ENCODE measurements at places on chromosomes 5 and 9.

GRCh38 chr9:135907006-135907430 is 328 bp downstream of the CAMSAP1 start:
- no peak for DNase-seq

DNA sequence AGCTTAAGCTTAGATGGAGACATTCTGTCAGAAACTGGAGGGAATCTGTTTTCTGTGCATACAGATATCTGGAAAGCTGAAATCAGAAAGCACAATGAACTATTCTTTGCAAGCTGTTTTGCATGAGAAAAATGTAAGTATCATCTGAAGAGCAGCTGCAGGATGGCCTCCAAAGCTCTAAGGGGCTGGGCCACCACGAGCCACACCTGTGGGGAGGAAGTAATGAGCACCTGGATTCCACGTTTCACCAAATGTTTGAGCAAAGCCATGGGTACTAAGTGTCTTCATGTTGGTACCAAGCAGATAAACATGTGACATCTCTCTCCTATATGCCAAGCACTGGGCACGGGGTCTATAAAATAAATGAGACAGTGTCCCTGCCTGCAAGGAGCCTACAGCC is 199.3 kb downstream of the TTLL11 start:
- DNase-seq, result no peak

- no peak for DNase-seq
Measured at GRCh38 chr9:88536951-88537760, 2.2 kb downstream of the NXNL2 start.

- peak; percentile 30 for DNase-seq
Measured at GRCh38 chr9:96618209-96619123, 1.2 kb downstream of the CDC14B start.

DNA sequence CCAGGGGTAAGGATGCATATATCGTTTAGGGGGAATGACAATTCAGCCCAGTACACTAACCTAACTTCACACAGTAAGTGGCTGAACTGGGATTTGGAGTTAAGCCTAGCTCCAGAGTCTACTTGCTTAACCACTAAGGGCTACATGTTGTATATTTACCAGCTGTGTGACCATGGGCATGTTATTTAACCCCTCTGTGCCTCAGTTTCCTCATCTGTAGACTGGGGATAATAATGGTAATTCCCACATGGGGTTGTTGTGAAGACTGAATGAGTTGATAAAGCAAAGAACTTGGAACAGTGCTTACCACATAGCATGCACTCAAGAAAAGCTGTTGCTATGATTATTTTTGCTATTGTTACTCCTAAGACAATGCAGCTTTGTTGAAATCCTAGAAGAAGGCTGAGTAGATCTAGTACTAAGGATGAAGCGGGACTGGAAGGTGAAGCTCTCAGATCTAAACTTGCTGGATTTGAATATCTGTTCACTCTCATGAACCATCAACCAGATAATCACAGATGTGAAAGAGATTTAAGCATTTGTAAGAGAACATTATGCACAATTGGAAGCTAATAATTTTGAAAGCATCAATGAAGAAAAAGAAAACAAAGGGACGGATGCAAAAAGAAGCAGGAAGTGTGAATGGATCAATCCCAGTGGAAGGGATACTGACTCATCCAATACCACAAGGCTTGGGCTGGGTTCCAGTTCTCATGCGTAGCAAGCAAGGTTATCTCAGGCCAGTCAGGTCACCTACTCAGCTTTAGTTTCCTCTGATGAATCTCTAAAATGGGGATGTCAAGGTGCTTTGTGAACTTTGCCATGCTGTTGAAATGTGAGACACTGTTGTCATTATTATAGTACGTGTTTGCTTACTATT is 78.5 kb upstream of the TBC1D2 start:
- no peak for DNase-seq

DNA sequence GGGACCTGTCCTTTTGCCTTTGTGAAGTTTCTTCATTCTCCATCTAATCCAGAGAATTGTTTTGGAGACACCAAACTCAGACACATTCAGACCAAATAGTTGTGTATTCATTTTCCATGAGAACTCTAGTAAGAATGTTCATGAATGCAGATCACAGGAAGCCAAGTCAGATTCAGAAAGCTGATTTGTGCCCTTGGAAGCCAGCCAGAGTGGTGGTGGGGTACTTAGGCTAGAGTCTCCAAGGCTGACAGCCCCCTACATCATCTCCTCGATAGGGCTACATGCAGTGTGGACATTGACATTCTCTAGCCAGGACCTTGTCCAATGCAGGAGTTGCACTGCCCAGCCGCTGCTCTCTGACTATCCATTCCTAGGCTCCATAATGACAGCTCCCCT is 137.6 kb downstream of the UGCG start:
- no peak for DNase-seq

DNA sequence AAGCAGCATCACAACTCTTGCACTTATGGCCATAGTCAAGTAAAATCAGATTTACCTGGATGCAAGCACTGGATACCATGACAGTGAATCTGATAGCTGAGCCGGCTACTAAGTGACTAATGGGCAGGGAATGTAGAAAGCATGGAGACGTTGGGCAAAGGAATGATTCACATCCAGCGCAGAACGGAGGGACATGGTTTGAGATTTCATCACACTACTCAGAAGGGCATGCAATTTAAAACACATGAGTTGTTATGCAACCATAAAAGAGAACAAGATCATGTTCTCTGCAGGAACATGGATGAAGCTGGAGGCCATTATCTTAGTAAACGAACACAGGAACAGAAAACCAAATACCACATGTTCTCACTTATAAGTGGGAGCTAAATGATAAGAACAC is 169.1 kb upstream of the PIK3R1 start:
- no peak for DNase-seq

DNA sequence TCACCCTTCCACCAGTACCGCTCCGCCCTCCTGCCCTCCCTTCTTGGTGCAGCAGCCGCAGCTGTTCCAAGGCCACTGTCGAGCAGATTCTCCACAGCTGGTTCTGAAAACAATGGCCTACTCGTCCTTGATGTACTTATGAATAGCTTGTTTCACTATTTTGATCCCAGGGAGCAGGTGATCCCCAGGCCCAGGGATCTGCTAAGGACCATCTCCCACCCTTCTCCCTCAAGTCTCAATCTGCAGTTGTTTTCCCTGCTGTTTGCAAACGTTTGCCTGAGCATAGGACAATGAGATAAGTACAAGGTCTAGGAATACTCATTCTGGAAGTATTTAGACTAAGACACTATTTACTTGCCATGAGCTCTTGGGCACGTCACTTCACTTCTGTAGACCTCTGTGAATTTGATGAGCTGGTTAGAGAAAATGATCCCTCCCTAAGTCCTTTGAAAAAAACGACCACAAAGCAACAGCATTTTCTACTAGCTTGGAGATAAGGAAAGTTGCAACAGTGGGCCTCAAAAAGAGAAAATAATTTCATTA is 1.8 kb downstream of the LURAP1L start:
- no peak for DNase-seq

DNA sequence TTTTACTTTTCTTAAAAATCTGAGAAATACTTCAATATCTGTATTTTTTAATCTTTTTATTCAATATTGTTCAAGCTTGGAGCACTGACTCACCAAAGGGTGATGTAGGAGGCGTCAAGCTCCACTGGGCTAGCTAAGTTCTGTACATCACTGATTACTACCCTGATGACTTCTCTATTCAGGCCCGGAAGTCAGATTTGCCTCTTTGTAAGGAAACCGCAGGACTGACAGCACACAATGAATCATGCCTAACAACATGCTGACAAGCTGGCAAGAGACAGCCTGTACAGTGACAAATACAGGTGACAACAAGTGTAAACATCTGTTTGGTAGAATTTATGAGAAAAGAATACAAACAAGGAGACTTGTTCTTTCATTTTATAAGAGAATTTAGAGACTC is 627.9 kb upstream of the RORB start:
- DNase-seq, result peak; percentile 71

DNA sequence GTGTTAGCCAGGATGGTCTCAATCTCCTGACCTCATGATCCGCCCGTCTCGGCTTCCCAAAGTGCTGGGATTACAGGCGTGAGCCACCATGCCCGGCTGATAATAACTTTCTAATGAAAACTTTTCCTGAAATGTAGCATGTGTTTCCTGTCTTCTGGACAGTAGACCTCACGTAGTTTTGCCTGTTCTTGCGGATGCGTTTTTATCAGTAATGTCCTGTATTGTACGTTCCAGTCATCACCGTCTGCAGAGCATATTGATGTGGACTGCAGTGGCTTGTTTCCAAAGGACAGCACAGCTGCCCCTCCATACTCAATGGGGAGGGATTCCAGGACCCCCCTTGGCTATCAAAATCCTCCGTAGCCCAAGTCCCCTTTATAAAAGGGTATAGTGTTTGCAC is 12.8 kb downstream of the EXOC3 start:
- no peak for DNase-seq

- no peak for DNase-seq
Measured at GRCh38 chr9:3762076-3762475, 236.3 kb upstream of the RFX3 start.

DNA sequence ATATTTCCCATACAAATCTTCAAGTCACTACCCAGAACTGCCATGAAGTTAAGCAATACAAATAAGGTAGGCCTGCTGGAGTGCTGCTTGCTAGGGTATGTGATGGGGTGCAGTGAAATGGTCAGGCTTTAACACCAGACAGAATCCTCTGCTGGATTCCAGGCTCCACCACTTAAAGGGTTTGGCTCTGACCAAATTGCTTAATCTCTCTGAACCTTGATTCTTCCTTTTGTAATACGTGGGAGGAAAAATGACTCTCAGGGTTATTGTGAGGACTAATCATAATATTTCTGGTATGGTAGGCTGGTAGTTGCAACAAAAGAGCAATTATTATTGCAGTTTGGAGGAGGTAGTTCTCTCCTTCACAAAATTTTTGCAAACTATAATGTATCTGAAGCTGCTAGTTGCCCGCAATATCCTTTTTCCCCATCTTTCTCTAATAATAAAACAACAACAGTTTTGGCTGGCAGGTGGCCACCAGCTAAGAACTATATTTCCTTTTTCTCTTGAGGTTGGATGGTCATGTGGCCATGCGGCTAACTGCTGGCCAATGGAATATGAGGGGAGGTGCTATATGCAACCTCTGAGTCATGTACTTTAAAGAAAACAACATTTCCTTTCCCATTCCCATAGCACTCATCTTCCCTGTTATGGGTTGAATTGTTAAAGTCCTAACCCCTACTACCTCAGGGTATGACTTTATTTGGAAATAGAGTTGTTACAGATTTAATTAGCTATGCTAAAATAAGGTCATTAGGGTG is 44.1 kb downstream of the CCL28 start:
- no peak for DNase-seq

- no peak for DNase-seq
Measured at GRCh38 chr5:20972419-20972925, 984.5 kb upstream of the CDH18 start.

DNA sequence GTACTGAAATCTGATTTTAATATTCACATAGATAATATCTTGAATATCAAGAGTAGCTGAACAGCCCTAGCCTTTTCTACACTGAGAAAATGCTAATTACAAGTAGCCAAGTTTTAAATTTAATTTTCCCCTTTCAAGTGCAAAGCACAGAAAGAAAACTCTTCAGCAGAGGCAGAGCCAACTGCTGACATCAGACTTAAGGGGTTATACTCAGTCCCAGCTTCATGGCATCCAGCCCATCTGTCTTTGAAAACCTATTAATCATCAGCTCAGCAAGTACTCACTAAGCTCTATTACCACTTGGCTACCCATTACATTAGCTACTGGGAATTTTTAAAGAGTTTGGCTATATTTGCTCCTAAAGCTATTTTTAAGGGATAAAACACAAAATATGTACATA is 220.5 kb downstream of the SLC12A2 start:
- DNase-seq, result no peak
